ENCODE measurements at places on chromosomes 3 and 15. TPM values are rescaled to one million over a fixed set of nuclear protein-coding genes. Genes with fewer than 3 reads are reported as not detected.

Gene EPHA3
- 11.7 TPM for total RNA-seq

Gene RTP1
- not detected for total RNA-seq

Gene SOX2
- total RNA-seq, result 8.7 TPM

Gene SLC24A1
- 12.6 TPM for total RNA-seq

Gene GOLGA6L7
- total RNA-seq, result not detected

Gene THBS1
- 477 TPM for total RNA-seq

Gene SPINK8
- not detected for total RNA-seq

Gene FGD5
- 45.3 TPM for total RNA-seq

GRCh38 chr15:78715930-78716329 lies 74.9 kb upstream of the CHRNB4 start:
- peak; percentile 5 for DNase-seq
- no peak overlapping the region for H3K27ac ChIP-seq
- no peaks in the 10 kb centered on the region for H3K27me3 ChIP-seq
- no peak overlapping the region for H3K4me3 ChIP-seq

DNA sequence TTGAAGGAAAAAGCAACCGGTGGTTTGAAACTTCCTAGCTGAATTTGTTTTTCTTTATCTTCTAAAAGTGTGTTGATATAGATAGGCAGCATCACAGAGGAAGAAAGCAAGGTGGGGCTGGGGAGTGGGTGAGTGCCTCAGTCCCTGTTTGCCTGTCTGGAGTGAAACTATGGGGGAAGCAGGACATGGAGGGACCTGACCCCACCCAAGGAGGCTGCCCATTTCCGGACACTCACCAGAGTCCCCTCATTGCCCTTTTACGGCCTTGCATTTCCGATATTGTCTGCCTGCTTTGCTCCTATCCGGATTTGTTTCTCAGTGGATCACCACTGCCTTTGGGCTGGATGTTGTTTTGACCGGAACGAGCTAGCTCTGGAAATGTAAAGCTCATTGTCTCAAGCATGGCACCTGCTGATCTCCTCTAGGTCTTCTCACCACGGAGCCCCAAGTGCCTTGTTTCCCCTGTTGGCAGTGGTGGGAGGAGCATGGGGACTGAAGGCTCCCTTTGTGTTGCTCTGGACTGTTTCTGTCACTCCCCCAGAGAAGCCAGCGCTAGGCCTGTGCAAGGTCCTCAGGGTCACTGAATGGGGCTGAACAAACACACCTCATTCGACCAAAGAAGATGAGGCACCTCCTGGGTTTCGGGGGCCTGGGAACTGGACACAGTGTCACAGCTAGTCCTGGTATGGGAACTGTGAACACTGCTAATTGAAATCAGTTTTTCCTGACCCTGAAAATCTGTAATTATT lies 7.0 kb downstream of the CLDN11 start:
- H3K27ac ChIP-seq, result no peak overlapping the region
- no peaks in the 10 kb centered on the region for H3K27me3 ChIP-seq
- H3K4me3 ChIP-seq, result no peak overlapping the region

DNA sequence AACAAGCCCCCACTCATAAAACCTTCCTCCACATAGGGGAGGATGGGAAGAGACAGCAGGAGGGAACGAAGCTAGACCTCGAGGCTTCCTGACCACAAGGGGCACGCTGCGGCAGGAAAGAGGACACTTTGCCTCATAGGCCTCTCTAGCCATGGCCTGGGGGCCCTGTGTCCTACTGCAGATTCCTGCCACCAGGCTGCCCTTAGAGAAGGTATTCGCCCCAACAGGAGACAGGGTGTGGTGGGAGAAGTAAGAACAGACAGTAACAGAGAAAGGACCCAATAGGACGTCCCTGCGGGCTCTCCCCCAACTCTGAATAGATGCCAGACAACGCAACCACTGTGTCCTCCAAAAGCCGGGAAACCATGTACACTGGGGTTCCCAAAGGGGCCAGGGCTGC lies 36.8 kb downstream of the ADCY5 start:
- H3K4me1 ChIP-seq, result peaks cover 27% of the 10 kb centered on the region
- H3K27me3 ChIP-seq, result no peaks in the 10 kb centered on the region
- H3K36me3 ChIP-seq, result no peaks in the 10 kb centered on the region

GRCh38 chr3:105700575-105700974 lies 168.2 kb downstream of the CBLB start:
- H3K4me3 ChIP-seq, result no peak overlapping the region
- no peak for DNase-seq
- no peaks in the 10 kb centered on the region for H3K27me3 ChIP-seq
- H3K27ac ChIP-seq, result no peak overlapping the region
- H3K36me3 ChIP-seq, result peaks cover 24% of the 10 kb centered on the region

- peaks cover 3% of the 10 kb centered on the region for H3K36me3 ChIP-seq
- peaks cover 13% of the 10 kb centered on the region for H3K4me1 ChIP-seq
- H3K4me3 ChIP-seq, result no peak overlapping the region
- peak overlapping the region; percentile 96 for H3K27ac ChIP-seq
- DNase-seq, result peak; percentile 83
Observed at GRCh38 chr3:141366285-141367037, 1.8 kb upstream of the ZBTB38 start.

GRCh38 chr3:192958219-192958872 lies 40.7 kb upstream of the MB21D2 start:
- H3K36me3 ChIP-seq, result no peaks in the 10 kb centered on the region
- no peaks in the 10 kb centered on the region for H3K27me3 ChIP-seq
- DNase-seq, result no peak
- peak overlapping the region; percentile 58 for H3K27ac ChIP-seq
- no peak overlapping the region for H3K4me3 ChIP-seq

DNA sequence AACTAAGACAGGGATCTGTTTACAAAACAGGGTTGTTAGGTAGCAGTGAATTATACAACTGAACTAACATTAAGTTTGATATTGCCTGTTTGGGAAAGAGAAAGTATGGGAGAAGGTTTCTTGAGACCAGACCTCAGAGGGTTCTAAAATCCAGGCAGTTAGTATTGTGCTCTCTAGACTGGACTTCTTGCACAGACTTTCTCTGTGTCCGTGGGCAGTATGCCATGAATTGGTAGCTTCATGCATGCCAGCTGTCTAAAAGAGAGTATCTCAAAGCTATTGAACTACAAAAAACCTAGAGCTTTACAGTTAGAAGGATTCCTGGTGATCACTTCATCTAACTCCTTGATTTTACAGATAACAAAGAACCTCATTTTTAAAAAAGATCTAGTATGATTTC lies 12.5 kb downstream of the SAMD7 start:
- H3K4me1 ChIP-seq, result peaks cover 2% of the 10 kb centered on the region
- H3K36me3 ChIP-seq, result no peaks in the 10 kb centered on the region
- no peak overlapping the region for H3K4me3 ChIP-seq
- no peak for DNase-seq
- H3K27me3 ChIP-seq, result no peaks in the 10 kb centered on the region

GRCh38 chr15:73424506-73424905 lies 18.5 kb upstream of the REC114 start:
- no peaks in the 10 kb centered on the region for H3K27me3 ChIP-seq
- H3K4me1 ChIP-seq, result no peaks in the 10 kb centered on the region
- H3K4me3 ChIP-seq, result no peak overlapping the region
- no peak overlapping the region for H3K27ac ChIP-seq
- no peak for DNase-seq
- no peaks in the 10 kb centered on the region for H3K36me3 ChIP-seq

GRCh38 chr3:17111586-17111985 lies 226.8 kb downstream of the PLCL2 start:
- no peak overlapping the region for H3K27ac ChIP-seq
- no peak overlapping the region for H3K4me3 ChIP-seq
- DNase-seq, result no peak
- no peaks in the 10 kb centered on the region for H3K27me3 ChIP-seq

DNA sequence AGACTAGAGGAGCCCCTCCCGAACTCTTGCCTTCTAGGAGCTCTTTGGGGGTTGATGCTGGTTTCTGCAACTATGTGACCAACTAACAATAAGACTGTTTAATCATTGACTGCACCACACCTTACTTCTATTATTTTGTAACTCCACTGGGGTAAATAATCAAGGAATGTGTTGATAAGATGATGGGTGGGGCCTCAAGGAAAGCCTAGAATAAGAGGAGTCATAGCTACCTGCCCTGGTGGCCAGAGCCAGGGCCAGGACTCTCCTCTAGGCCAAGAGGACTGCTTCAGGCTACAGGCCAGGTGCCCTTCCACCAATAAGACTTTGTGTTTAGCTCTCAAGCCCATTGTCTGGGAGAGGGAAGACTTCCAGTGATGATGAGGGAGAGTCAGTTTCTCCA lies 41.2 kb upstream of the PIAS1 start:
- H3K4me1 ChIP-seq, result no peaks in the 10 kb centered on the region
- no peak overlapping the region for H3K4me3 ChIP-seq
- no peak overlapping the region for H3K27ac ChIP-seq
- DNase-seq, result no peak
- no peaks in the 10 kb centered on the region for H3K27me3 ChIP-seq

GRCh38 chr3:105253225-105253624 lies 113.5 kb upstream of the ALCAM start:
- no peaks in the 10 kb centered on the region for H3K36me3 ChIP-seq
- no peak overlapping the region for H3K27ac ChIP-seq
- no peak overlapping the region for H3K4me3 ChIP-seq
- H3K4me1 ChIP-seq, result no peaks in the 10 kb centered on the region
- H3K27me3 ChIP-seq, result no peaks in the 10 kb centered on the region

DNA sequence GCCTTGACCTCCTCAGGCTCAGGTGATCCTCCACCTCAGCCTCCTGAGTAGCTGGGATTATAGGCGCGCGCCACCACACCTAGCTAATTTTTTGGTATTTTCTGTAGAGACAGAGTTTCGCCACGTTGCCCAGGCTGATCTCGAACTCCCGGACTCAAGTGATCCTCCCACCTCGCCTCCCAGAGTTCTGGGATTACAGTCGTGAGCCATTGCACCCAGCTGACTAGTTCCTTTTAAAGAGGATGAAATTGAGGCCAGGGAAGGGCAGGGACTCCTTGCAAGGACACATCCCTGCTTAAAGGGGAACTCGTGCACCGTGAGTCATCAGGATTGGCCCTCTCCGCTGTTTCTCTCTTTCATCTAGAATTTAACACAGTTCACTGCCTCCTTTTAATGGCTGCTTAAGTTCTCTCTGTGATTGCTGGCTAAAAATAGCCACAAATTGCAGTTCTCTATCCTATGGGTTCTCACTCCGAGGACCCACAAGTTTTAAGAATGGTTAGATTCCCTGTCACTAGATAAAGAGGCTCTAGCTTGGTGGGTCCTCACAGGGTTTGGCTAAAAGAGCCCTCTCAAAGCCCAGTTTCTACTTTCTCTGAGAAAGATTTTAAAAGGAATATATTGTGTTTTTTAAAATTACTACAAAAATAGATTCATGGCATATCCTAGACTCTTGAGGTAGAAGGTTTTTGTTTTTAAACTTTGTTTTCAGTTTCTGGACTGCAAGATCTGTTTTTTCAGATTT lies 1.4 kb downstream of the CRTAP start:
- peaks cover 4% of the 10 kb centered on the region for H3K36me3 ChIP-seq
- H3K4me1 ChIP-seq, result peaks cover 22% of the 10 kb centered on the region
- H3K27ac ChIP-seq, result peak overlapping the region; percentile 96
- H3K4me3 ChIP-seq, result no peak overlapping the region
- H3K27me3 ChIP-seq, result no peaks in the 10 kb centered on the region

DNA sequence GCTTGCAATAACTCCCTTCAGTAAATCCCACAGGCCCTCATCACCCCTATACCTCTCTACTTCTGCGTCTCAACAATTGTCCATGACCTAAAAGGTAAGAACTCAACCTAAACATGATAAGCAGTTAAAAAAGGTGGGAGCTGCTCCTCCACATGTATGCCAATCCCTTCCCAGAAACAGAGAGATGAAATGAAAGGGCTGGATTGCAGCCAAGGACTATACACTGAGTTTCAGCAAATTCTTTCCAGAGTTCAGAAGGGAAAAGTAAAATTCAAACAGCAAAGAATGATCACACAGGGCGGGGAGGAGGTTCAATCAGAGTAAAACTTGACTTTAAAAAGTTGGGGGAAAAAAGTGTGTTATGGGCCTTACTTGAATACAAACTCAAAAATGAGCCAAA lies 27.5 kb downstream of the PLOD2 start:
- no peak overlapping the region for H3K27ac ChIP-seq
- DNase-seq, result peak; percentile 78
- peaks cover 16% of the 10 kb centered on the region for H3K4me1 ChIP-seq
- no peaks in the 10 kb centered on the region for H3K27me3 ChIP-seq

- H3K27ac ChIP-seq, result peak overlapping the region; percentile 90
- H3K4me3 ChIP-seq, result no peak overlapping the region
- H3K36me3 ChIP-seq, result no peaks in the 10 kb centered on the region
Observed at GRCh38 chr15:75042730-75043508, 19.5 kb downstream of the PPCDC start.
